NCI-H1105 treated with DMSO at 0.1 percent for 48 hours (cell line): ENCODE measurements at places on chromosomes 2 and 18.
A peak's percentile ranks its signal among the peaks of the same experiment; 100 is the strongest.

DNA sequence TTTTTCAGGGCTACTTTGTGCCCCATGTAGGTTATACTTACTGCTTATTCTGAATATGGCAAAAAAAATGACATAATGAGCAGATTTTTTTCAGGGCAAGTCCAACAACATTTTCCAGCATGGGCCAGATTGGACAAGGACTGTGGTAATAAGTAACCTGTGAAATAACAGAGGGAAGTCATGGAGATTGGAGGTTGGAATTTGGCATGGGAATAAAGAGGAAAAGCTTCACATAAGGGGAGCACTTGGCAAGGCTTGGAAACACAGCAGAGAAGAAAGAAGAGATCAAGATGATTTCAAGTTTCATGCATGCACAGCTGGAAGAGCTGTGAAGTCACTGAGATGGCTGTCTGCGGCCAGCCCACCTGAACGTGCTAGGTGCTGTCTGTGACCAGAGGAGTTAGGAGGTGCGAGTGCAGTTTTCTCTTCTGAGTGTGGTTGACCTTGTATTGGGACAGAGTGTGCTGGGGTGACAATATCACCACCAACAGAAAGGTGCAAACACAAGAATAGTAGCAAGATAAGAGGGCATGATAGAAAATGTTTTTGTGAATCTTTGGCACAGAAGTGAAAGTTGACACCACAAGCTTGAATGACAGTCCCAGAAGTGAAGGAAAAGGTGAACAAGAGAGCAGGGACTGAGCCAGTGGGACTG lies 71.1 kb upstream of the DSC1 start:
- DNase-seq: no peak

DNA sequence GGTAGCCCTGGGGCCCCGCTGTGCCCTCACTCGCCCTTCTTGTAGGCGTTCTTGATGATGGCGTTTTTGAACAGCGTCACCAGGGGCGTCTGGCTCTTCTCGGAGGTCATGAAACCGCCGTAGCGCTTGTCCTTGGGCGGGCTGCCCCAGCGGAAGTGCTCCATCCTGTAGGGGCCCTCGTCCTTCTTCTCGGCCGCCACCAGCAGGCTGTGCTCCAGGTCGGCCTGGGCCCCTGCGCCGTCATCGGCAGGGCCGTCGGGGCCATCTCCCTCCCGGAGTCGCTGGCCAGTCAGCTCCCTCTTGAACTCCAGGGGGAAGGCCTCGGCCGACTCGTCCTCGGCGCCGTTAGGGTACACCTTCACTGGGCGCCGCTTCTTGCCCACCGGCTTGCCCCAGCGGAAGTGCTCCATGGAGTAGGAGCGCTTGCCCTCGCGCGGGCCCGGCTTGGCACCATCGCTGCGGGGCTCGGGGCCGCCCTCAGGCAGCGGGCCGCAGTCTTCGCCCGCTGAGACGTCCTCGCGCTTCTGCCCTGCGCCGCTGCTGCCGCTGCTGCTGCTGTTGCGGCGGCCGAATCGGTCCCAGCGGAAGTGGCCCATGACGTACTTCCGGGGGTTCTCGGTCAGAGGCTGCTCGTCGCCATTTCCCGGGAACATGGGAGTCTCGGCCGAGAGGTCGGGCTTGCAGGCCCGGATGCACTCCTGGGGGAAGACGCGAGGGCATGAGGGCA lies 7.2 kb downstream of the POMC start:
- DNase-seq: no peak

DNA sequence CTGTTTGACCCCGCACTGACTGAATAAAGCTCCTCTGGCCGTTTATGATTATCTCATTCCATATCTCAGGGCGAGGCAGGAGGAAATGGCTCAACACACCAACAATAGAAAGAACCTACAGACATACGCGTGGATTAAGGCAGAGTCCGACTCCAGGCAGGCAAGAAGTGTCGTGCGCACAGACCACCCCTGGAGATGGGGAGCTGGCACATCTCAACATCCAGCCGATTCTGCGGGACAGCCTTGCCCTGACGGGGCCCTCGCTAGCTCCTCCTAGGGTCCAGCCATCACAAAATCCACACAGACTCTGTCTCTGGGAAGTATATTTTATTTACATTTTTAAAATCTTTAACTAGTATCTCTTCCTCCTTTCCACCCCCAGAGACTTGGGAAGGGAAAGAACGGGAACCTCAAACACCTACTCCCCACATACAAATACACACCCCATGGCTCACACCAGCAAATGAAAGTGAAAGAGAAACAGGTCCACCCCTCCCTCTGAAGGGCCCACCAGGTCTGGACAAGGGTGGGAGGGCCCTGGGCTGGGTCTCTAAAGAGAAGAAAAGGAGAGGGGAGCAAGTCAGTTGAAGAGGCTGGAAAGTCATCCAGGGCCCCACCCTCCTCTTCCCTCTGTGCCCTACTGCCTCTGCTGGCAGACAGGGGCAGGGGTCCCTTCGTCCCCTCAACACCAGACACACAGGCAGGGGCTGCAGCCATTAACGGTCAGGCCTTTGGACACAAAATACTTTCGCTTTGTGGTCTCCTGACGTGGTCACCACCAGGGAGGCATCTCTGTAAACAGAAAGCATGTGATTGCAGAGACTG lies 3.2 kb downstream of the GPBAR1 start:
- no peak for DNase-seq

- no peak for DNase-seq
These were observed 70.7 kb upstream of the HNRNPA3 start for GRCh38 chr2:177141866-177142265.

DNA sequence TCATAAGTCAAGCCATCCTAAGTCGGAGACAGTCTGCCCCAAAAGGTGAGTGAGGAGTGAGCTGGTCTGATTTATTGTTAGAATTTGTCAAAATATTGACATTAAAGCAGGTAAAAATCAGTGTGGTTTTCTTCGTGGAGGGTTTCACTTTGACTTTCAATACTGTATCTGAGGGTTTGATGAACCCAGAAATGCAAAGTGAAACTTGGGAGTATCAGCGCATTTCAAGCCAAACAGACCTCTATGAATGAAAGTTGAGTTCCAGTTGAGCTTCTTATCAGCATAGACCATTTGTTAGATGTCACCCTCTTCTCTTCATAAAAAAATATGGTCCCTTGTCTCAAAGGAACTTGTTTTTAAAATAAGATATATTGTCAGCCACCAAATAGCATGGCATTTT lies 21.7 kb upstream of the CXCR4 start:
- no peak for DNase-seq

- no peak for DNase-seq
These were observed 273.6 kb downstream of the CYRIA start for GRCh38 chr2:16391986-16392385.

- DNase-seq: no peak
These were observed 143.7 kb downstream of the IRS1 start for GRCh38 chr2:226655871-226656270.

DNA sequence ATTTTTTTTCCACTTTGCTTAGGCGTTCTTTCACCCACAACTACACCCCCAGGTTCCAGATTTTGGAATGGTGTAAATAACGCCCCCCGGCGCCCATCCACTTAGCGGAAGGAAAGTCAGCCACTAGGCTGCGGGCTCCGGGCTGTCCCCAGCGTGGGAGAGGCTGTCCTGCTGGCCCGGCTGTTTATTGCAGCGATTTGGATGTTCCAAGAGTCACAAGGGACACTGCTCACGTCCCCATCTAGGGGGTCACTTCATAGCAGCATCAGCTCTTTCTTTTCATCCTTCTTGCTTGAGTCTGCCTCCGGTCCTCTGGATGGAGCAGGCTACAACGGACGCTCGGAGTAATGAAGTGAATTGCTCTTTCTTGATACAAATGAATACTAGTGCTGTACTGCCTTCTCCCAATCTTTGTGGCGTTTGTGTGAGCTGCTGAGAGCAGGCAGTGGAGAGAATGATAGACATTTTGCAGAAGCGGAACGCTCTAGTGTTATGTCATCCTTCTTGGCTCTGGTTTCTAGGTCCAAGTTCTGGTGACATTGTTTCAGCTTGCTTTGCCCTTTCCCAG lies 50.7 kb upstream of the PAIP2B start:
- no peak for DNase-seq

DNA sequence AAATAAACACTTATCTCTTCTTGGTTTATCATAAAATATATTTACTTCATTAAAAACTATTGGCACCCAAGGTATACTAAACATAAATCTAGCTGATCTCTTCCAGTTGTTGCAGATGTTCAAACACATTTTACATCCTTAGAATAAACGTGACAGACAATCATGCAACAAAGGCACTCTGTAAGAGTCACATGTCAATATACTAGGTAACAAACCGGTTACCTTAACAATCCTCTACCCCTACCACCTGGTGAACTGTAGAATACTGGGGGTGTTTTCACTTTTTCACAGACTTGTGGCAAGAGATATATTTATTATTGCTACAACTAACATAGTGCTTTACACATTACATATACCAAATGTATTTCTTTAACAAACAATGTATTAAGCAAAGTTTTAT lies 15.8 kb downstream of the STK17B start:
- no peak for DNase-seq

DNA sequence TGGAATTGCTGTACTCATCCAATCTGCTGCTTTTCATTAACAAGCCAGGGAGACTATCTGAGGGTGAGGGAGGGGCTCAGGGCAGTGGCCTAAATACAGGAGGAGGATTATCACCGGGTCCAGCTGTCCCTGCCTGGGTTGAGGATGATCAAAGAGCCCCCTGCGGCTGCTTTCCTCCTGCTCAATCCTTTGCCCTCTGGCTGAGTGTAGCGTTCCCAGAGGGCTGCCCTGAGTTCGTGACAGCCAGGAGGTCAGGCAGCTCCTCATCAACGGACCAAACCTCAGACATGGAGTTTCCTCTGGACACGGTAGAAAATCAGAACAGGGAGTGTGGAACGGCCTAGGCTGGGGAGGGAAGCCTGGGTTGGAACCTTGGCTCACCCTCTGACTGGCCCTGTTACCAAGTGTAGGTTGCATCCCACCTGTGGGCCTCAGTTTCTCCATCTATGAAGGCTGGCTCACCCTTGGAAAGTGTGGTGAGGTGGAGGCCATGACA lies 23.5 kb downstream of the CIB4 start:
- DNase-seq: no peak

DNA sequence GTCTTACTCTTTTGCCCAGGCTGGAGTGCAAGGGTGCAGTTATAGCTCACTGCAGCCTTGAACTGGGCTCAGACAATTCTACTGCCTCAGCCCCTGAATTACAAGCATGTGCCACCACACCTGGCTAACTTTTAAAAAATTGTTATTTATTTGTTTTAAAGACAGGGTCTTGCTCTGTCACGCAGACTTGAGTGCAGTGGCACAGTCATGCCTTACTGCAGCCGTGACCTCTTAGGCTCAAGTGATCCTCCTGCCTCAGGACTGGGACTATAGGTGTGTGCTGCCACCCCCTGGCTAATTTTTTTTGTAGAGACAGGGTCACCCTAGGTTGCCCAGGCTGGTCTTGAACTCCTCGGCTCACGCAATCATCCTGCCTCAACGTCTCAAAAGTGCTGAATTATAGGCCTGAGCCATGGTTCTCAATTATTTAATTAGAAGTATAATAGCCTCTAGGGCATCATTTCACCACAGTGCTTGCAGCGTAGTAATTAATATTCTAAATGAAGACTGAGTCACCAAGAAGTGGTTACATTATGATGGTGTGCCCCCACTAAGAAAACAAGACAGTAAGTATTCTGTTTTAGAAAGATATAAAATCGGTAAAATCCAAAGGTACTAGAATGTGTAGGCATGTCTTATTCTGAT lies 69.6 kb downstream of the EML4 start:
- DNase-seq: peak; percentile 1

GRCh38 chr2:190882856-190883582 lies 2.4 kb downstream of the GLS start:
- no peak for DNase-seq

DNA sequence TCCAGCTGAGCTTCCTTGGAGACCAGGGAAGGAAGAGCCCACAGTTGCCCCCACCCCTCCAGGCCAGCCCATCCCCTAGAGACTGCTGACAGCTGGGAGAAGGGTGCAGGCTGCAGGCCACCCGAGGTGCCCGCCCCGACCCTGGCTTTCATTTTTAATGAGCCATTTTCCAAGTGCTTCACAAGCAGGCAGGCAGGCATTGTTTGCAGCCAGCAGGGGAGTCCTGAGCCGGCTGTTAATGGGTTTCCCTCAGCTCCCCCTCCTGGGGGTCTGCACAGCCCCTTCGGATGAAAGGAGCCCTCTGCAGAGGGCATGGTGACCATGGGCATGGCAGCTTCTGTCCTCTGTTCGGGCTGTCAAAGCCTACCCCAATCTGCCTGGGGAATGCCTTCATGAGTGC lies 94.5 kb downstream of the ZBTB7C start:
- DNase-seq: peak; percentile 74

DNA sequence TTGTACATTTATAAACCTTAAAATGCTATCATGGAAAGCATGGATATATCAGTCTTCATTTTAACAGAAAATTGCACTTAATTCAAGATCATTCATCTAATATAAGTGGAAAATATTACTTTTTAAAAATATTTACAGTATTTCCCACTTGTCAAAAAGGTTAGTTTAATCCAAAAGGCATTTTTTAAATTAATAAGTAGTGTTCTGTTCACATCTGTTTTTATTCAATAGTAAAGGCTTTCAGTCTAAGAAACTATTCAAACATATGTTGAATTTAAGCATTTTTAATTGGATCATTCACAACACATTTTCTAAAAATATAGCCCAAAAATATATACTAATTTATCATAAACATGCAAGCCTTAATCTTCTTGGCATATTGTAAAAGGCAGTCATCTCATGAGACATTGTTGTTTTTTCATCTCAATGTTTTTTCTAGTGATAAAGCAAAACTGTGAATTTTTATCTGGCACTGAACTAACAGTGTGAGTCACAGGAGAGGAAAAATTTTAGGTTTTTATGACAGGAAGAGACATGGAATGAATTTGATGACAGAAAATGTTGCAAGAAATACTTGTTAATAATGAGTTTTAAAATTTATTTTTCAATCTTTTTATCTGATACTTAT lies 1642.5 kb upstream of the TMEFF2 start:
- DNase-seq: no peak

GRCh38 chr18:75075016-75075305 lies 134.0 kb downstream of the PTGR3 start:
- no peak for DNase-seq
